ENCODE measurements at places on chromosomes 16 and 17.

DNA sequence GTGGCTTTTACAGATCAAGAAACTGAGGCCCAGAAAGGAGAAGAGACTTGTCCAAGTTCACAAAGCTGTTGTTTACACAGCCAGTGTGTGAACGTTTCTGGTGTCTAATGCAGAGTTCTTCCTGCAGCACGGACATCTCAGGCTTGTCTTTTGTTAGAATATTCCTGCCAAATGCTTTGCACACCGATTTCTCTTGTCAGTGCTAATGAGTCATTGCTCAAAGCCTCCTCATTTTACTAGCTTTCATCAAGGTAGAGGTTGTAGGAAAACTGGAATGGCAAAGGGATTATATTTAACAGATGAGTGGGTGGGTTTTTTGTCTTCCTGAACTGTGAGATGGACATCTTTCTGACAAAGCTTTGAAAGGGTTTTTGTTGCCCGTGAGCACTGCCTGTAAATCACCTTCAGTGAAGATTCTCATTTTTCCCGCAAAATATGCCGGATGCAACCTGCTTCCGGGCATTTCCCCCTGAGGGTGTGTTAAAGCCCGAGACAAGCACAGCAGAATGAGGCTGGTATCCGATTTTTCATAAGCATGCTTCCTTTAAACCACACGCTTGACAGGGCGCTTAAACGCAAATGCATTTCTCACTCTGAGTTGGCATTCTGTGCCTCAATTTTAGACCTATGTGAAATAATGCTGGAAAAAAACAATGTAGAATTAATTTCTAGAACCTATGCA, 14.7 kb downstream of the PMM2 start:
- no peak for DNase-seq

GRCh38 chr17:74148446-74148845, 55.0 kb upstream of the RPL38 start:
- no peak for DNase-seq

DNA sequence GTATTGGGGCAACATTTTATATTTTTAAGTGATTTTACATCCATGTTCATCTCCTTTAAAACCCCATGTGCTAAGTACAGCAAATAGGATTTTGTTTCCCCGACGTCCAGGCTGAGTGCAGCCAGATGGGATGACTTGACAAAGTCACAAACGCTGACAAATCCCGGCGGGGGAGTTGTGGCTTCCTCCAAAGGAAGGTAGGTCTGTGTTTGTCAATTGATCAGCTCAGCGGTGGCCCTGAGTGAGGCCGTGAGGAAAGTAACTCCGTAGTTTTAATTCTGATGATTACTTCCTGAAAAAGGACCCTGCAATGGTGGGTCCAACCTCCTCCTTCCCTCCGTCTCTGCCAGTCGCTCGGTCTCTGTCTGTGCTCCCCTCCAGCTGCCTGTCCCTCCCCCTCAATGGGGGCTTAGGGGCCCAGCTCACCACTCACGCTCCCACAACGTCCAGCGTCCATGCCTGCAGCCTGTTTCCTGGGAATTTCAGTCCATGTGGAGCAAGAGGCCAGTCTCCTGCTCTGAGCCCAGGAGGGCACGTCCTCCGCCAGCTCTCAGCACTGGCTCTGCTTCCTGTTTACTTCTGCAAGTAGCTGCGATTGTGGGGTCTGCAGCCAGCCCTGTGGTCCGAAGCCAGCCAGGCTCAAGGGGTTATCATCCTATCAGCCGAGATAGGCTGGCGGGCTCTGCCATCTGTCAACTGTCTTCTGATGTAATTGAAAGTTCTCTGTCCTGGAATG, 209.4 kb upstream of the FOXF1 start:
- DNase-seq: no peak

- no peak for DNase-seq
Measured at GRCh38 chr17:42833767-42834422, 698 bp downstream of the PSME3 start.

DNA sequence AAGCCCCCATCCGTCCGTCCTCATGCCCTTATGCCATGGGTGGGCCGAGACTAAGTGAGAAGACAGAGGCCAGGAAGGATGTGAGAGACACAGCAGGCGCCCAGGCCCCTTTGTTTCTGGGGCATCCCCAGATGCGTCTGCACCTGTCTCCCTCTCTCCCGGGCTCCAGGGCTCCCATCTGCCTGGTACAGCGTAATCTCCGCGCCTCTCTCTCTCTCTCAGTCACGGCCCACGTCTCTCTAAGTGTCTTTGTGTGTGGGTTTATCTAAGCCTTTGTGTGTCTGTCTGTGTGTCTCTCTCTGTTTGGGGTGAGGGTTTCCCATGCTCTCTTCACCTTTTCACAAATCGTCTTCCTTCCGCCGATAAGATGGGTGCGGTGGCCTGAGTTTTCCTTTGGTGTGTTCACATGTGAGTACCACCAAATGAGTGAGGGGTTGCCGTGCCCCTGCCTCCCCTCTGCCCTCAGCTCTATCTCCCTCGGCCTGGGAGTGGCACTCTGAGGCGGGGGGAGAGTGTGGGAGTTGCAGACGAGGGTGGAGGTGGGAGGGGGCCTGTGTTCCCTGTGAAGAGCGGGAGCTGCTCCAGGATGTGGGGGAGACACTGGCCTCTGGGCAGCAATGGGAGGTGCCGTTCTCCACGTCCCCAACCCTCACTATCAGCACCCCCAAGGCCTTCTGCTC, 25.8 kb upstream of the ABCC3 start:
- DNase-seq: no peak

Measured in GM10248 (cell line).